Activated CD4-positive, alpha-beta T cell treated with anti-CD3 and anti-CD28 coated beads, Interleukin-2, amount 50 U/mL, for 1 hour (primary cell): ENCODE measurements at places on chromosomes 6 and 20.

DNA sequence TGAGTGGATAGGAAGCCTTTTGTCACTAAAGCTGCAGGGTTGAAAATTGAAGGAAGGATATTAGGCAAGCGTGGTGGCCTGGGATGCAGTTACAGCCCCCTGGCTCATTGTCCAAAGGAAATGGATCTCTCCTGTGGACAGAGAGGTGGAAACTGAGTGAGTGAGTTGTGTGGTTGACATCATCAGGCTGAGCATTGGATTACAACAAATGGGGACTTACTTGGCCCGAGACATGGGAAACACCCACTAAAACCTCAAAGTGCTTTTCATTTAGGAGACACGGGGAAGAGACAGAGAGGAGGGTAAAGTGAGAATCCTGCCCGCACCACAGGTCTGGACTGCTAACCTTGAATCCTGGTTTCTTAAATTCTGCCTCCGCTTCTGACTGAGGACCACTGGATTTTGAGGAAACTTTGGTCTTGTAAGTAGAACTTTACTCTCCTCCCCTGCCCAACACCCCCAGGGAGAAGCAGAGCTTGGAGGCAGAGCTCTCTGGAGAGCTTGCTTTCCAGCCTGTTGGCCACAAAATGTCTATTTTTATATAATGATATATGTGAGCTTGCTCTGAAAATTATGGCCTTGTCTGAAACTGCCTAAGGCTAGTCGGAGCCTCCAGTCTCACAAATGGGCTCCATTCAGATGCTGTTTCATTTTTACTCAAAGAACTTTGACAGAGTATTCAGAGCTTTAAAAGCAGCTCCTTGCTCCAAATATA is at the start of gene PKIG:
TSS of gene PKIG (plus strand) at position 269 of the 715 bp plus-strand sequence. CDS start 31,978 bp downstream, outside the sequence.
- DNase-seq = no peak

GRCh38 chr6:26539071-26539615 is 977 bp downstream of the HMGN4 start:
- no peak for DNase-seq

DNA sequence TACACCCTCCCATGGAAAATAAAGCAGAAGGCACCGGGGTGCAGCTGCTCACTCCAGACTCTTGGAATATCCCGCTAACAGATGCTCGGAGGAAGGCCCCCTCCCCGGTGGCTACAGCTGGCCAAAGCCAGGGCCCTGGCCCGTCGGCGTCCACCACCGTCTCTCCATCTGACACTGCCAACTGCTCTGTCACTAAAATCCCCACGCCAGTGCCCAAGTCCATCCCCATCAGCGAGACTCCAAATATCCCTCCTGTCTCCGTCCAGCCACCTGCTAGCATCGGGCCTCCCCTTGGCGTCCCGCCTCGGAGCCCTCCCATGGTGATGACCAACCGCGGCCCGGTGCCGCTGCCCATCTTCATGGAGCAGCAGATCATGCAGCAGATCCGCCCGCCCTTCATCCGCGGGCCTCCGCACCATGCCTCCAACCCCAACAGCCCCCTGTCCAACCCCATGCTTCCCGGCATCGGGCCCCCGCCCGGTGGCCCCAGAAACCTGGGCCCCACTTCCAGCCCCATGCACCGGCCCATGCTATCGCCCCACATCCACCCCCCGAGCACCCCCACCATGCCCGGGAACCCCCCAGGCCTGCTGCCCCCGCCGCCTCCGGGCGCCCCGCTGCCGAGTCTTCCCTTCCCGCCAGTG is 143.9 kb downstream of the SOBP start:
- DNase-seq = no peak

DNA sequence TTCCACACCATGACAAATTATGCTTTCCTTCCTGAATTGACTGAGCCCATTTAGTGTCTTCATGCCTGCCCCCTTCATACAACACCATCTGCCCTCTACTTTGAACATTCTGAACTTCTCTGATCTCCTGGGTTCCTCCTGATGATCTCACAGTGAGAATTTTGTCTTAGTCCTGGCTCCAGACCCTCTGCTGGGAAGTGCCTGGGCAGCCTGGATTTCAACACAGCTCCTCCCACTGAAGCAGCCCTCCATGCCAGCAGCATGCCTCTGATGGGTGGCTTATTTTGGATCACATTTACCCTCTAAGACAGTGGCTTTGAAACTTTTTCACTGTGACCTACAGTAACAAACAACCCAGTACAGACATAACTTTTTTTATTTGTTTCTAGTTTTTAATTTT is 41.5 kb downstream of the DSE start:
- no peak for DNase-seq

- DNase-seq = no peak
Measured at GRCh38 chr20:12695937-12696336, 312.8 kb upstream of the SPTLC3 start.

DNA sequence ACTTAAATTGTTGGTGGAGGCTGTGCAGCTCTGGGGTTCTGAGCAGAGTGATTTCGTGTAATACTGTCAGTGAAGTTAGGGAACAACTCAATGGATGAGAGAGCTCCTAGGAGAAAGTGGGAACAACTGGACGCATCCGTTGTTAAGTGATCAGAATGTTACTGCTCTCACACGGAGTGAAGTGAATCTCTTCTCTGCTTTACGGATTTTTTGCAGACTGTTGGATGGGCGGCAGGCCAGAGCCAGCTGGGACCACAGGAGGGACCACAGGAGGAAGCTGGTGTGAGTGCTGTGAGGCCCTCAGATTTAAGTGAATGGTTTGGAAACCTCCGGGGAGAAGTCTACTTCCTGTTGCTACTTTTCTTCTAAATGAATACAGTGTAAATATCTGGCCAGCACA is 23.7 kb upstream of the PPP1R14C start:
- DNase-seq = no peak

DNA sequence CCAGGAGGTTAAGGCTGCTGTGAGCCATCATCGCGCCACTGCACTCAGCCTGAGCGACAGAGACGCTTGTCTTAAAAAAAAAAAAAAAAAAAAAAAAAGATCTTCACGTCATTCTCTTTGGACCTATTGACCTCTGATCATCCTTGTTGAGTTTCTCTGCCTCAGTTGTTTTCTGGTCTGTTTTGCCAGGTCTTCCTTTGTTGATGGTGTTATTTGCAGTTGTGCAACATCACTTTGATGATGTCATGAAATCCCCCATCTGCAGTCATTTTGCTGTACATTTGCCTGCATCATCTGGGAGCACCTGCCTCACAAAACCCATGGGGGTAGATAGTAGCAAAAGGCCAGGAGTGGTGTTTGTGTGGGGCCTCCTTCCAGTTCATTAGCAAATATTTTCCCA is 39.2 kb upstream of the CHMP4B start:
- DNase-seq = no peak
